ENCODE measurements at places on chromosomes 4 and X.
A peak's percentile ranks its signal among the peaks of the same experiment; 100 is the strongest.

- DNase-seq: no peak
Observed at GRCh38 chrX:112368371-112368770, 285.8 kb upstream of the TRPC5 start.

GRCh38 chr4:86497980-86498862, 95.9 kb upstream of the PTPN13 start:
- DNase-seq: peak; percentile 24

DNA sequence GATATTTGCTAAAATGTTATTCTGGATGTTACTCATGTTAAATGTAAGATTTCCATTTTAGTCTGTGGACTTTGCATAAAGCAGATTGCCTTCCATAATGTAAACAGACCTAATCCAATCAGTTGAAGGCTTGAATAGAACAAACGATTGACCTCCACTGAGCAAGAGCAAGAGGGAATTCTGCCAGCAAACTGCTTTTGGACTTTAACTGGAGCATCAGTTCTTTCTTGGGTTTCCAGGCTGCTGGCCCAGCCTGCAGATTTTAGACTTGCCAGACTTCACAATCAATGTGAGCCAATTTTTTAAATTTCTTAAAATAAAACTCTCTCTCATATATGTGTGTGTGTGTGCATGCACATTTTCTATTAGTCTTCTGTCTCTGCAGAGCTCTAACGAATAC, 1248.8 kb downstream of the ADGRL3 start:
- no peak for DNase-seq

DNA sequence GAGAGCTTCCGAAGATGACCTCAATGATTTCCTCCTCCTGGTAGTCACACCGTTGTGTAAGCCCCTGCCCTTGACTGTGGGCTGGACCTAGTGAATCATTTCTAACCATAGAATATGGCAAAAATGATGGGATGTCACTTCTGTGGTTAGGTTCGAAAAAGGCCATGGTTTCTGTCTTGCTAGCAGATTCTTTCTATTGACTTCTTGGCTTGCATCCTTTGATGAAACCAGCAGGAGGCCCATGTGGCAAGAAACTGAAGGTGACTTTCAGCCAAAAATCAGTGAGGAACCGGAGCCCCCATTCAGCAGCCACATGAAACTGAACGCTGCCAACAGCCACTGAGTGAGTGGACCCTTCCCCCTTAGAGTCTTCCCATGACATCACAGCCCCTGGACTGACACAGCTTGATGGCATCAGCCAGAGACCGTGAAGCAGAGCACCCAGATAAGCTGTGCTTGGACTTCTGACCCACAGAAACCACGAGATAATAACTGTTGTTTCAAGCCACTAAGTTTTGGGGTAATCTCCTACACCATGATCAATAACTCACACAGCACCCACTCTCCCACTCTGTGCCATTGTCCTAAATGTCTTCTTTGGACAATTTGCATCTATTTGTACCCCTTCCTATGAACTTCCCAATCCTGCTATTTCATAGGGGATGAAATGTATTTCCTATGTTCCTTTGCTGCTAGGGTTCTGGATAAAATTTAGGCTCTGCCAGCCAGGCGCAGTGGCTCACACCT, 148.0 kb upstream of the STX18 start:
- DNase-seq: no peak

DNA sequence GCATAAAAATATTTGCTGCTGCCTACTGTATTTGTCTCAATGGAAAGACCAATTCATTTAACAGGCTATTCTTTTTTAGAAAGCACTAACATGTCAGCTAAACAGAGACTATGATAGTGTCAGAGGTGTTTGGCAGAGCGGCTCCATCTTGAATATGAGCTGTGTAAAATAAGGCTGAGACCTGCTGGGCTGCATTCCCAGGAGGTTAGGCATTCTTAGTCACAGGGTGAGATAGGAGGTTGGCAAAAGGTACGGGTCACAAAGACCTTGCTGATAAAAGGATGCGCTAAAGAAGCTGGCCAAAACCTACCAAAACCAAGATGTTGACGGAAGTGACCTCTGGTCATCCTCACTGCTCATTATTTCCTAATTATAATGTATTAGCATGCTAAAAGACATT, 41.8 kb downstream of the NPY5R start:
- no peak for DNase-seq

- DNase-seq: no peak
Observed at GRCh38 chr4:84901740-84902281, 64.7 kb downstream of the WDFY3 start.
